Fibroblast of lung (primary cell): ENCODE measurements at places on chromosomes 4 and X.

DNA sequence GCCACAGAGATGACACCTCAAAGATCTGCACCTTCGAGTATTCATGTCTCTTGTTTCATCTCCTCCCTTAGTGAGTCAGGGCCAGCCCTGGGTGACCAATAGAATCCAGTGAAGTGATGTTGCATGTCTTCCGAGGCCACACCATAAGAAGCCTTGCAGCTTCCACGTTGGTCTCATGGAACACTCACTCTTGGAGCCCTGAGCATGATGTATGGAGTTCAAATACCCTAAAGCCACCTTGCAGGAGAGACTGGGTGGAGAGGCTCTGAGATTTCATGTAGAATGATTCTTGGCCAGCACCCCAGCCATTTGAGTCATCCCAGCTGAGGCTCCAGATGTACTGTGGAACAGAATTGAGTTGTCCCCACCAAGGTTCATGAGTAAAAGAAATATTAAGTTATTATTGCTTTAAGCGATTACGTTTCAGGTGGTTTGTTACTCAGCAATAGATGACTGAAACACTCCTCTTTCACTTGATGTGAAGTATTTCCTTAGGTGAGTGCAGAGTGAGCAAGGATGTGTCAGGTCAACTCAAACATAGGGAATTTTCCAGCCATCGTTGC is 5.0 kb upstream of the RP2 start:
- peak; percentile 59 for DNase-seq

GRCh38 chr4:119189638-119190037 is 22.9 kb upstream of the USP53 start:
- DNase-seq = peak; percentile 86

DNA sequence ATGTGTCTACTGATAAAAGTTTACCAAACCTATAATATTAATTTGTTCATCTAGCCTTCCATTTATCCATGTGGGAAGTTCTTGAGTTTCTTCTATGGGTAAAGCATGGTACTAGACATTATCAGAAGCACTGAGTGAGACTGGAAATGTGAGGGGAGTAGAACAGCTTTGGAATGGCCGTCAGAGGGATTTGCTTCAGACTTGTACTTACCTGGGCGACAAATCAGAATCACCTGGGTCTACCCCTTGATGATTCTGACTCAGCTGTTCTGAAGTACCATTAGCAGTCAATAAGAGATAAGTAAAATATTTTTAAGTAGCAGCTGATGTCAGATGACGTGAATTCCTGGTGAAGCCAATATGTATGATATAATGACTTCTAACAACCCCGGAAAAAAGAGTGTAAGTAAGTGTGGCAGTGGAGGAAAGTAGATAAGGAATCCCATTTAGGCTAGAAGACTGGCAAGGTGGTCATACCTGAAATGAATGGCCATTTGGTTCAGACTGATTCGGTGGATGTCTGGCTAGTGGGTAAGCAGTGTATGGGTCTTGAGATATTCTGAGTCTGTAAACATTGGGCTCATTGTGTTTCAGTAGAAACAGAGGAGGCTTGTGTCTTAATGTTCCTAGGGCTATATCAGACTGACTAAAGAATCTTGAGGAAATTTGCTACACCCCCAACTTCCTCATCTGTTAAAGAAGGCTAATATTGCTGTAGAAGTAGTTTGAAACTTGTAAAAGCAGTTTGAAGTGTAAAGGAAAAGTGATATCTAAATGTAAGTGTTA is 409.2 kb downstream of the NKX6-1 start:
- no peak for DNase-seq

DNA sequence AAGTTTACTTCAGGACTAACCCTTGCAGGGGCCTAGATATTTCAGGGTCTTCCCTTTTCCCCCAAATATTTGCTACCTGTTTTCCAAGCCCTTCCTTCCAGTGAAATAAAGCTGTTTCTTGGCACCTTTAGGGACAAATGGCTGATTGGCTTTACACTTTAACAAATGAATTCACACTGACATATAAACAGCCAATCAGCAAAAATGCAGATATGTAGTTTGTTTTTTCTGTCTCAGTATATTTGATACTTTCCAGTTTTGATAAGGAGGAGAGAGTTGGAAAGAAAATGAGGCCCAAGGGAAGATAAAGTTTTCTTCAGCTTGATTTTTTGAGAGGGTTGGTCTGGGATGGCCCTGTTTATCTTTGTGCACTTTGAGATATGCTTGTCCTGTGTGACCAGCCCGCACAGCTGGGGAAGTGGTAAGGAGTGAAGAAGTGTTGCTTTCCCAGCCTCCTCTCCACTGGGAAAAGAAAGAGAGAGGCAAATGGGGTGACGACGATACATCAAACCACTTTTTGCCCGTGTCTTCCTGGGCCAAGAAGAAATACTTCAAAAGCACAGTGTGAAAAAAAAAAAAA is 67.5 kb downstream of the MGST2 start:
- DNase-seq = no peak

DNA sequence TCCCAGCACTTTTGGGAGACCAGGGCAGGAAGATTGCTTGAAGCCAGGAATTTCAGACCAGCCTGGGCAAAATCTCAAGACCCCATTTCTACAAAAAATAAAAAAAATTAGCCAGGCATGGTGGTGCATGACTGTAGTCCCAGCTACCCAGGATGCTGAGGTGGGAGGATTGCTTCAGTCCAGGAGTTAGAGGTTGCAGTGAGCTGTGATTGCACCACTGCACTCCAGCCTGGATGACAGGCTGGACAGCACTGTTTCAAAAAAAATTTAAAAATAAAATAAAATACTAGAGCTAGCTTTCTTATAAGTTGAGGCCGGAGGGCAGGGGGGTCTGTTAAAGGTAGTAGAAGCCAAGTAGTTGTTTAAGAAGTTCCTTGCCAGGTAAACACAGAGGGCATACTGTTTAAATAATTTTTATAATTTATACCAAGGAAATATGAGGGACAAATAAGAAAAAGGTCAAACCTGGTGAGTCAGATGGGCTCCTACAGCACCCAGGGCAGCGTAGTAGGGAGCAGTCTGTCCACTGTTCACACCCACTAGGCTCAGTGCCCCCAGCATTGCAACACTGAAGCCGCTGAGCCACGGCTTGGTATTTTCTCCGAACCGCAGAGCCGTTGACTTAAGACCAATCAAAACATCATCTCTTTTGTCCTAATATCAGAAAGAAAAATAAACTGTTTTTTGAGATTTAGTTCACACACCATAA is 17.3 kb downstream of the COQ2 start:
- peak; percentile 85 for DNase-seq
